ENCODE measurements at places on chromosomes 6 and 20.

- no peak for DNase-seq
These were observed 187.4 kb downstream of the TENT5A start for GRCh38 chr6:81565071-81565470.

GRCh38 chr6:36724514-36725390 lies 27.1 kb downstream of the RAB44 start:
- DNase-seq, result no peak

GRCh38 chr6:37696220-37696840 lies 1.4 kb downstream of the MDGA1 start:
- no peak for DNase-seq

GRCh38 chr20:19019734-19020364 lies 192.6 kb upstream of the SLC24A3 start:
- DNase-seq, result no peak

DNA sequence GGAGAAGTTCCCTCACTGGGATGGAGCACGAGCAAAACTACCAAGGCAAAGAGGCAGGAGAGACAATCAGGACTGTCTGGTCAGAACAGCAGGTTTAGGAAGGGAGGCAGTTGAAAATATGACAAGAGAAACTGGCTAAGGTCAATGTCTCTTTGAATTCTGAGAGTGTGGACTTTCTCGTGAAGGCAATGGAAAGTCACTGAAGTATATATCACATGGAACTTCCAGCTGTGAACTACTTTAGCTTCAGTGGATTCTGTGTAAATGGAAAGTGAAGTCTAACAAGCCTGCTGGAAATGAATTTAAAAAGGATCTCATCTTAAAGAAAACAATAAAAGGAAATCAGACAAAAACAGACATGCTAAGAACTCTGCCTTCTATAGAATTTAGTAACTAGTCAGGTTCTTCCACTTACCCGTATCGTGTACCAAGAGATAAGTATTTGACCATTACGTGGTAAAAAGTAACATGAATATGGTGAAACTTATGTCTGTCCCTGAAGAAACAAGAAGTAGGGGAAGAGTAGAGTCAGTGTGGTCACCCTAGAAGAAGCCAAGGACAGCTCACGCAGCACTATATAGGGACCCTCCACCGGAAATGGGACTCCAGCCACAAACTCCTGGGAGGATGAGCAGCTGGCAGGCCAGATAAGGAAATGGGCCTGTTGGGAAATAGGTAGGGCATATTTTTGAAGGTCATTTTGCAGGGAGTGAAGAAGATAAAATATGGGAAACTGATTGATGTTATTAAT lies 123.4 kb downstream of the MAP7 start:
- DNase-seq, result no peak
